ENCODE measurements at places on chromosomes 6 and 20. TPM values are rescaled to one million over a fixed set of nuclear protein-coding genes. Genes with fewer than 3 reads are reported as not detected.

Gene LAMA2
- 5.1 TPM for total RNA-seq

Gene PAK5
- total RNA-seq: 2.0 TPM

Gene ZSWIM1
- total RNA-seq: 3.0 TPM

Gene DEFB132
- total RNA-seq: not detected

Gene ZNF341
- total RNA-seq: 2.9 TPM

Gene SPATS1
- total RNA-seq: not detected

Gene SLCO4A1
- total RNA-seq: 1.9 TPM

Gene HLA-DRA
- total RNA-seq: 16.3 TPM

Measured in pancreas (tissue), 10 donors.